ENCODE measurements at places on chromosomes 2 and 18.

DNA sequence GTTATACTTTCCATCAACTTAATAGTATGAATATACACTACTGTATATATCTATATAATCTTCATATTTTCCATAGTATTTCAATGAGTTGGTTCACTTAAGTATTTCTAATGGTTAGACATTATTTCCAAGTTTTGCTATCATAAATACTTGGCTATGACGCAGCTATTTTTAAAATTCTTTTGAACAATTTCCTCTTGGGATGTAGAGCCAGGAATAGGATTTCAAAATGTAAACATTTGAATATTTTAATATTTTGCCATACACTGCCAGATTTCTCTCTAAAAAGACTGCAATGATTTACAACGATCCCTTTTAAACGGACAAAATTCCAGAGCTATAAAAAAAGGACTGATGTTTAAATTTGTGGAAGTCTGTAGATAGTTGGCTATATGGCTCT, 95.6 kb downstream of the NUP35 start:
- DNase-seq: no peak

DNA sequence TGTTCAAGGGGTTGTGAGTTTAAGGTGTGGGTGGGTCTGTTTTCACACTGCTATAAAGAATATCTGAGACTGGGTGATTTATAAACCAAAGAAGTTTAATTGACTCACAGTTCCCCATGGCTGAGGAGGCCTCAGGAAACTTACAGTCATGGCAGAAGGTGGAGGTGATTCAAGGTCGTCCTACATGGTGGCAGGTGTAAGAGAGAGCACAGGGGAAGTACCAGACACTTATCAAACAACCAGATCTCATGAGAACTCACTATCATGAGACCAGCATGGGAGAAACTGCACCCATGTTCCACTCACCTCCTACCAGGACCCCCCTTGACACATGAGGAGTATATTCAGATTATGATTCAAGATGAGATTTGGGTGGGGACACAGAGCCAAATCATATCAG, 38.0 kb downstream of the RHBDD1 start:
- DNase-seq: no peak

DNA sequence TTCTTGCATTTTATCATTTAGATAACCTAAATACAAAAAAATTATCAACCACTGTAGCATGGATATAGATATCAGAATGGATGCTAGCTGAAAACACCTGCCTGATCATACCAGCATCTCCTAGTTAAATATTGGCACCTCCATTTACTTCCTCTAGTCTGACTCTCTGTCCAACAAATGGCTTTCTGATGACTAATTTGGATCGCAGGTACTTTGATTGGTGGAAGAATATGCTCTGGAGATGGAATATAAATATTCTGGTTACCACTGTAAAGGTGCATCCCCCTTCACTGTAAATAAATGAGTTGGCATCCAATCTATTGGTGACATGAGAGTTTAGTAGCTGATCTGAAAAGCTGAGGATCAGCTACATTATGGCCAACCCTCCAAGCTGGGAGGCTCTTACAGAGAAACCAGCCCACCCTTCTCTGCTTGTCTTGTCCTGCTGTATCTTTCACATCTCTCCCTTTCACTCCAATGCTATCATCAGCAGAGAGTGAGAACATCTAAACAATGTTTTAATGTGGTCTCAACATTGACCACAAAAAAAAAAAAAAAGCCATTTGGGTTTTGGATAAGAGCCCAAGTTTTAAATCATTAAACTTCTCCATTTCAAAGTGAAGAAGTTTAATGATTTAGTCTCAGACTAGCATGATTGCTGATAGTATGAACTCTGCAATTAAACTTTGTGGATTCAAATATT, 90.5 kb downstream of the PMAIP1 start:
- DNase-seq: no peak

- no peak for DNase-seq
Measured at GRCh38 chr18:21316296-21316695, 74.3 kb downstream of the GREB1L start.

DNA sequence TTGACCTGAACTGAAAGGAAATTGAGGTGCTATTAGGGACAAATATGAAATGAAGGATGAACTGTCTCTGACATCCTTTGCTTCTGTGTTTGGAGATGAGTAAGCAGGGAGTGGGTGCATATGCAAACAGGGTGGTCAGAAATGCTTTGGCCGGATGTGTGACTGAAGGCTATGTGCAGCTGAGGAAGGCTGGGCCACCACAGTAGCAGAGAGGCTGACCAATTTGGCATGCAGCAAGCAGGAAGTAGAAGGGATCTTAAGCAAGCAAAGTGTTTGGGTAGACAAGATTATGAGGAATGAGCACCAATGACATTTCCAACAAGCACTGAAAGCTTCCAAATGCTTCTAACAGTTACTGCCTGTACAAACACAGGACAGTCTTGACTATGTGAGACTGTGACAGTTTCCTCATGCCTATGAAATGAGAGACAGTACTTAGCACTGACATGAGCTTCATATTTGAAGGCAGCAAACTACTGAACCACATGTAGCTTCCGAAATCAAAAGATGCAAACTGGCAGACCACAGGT, 3.3 kb upstream of the ACTR3 start:
- DNase-seq: no peak

- peak; percentile 88 for DNase-seq
Measured at GRCh38 chr18:2905854-2906703, 59.3 kb downstream of the EMILIN2 start.

DNA sequence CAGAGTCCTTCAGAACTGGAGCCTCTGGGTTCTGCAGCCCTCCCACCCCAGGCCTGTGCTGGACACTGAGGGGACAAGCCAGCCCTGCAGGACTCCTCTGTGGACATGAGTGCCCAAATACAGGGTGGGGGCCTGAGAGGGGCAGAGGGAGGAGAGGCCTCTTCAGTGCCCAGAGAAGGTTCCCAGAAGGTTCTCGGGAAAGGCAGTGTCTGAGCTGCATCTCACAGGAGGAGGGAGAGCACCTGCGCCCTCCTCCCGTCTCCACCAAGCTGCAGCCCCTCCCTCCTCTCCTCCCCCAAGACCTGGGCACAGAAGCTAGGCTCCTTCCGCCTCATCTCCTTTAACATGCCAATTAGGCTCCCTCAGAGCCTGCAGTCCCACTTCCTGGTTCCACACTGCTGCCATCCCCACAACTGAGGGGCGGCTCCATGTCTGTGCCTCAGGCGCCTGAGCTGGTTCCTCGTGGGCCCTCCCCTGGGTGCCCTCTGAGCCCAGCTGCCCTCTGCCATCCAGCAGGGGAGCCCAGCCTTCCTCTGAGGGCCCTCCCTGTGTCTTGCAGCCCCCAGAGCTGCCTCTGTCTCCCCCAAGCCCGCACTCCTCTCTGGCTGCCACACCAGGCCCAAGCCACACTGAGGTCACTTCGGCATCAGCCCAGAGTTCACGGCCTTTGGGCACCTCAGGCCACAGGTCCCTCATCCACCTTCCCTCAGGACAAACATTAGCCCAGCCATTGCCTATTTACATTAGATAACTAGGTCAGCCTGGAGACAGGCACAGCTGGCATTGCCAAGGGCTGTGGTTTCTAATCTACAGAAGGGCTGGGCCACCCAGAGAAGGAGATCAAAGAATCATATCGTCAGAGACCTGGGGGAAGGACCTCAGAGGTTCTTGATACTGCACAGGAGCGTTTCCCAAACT, 28.9 kb downstream of the KCNK3 start:
- no peak for DNase-seq

- DNase-seq: peak; percentile 60
Measured at GRCh38 chr18:79883461-79884293, 67.8 kb downstream of the SLC66A2 start.

- no peak for DNase-seq
Measured at GRCh38 chr2:102514061-102514785, 41.2 kb downstream of the SLC9A4 start.

DNA sequence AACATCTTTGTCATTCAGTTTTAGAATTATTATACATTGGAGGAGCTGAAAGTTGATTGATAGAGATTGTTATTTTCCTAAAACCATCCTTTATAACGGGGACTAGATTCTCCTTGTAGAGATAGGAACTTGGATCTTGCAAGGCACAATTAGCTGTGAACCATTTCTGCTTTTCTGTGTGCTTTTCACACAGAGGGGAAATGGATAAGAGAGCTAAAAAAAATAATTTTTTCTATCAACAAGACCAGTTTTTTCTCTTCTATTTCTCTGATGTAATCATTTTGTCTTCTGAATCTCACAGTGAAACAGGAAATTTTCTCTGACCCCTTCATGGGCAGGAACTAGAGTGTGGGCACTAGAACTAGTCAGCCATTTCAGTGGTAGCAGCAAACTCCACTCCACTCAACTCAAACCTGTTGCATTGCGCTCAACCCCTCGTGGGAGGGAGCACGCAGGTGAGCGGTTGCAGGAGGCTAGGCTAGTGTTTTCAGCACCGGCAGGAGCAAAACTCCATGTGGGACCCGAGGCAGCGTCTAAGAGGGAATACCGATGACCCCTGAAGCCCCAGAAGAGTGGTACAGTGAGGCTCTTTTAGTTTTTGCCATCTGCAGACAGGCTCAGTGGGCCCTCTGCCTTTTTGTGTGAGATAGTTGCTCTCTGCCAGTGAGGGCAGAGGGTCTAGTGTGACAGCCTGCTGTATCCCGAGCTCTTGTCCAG, 24.0 kb upstream of the SLC39A10 start:
- DNase-seq: no peak

GRCh38 chr2:20565101-20565622, 85.7 kb downstream of the HS1BP3 start:
- DNase-seq: no peak

DNA sequence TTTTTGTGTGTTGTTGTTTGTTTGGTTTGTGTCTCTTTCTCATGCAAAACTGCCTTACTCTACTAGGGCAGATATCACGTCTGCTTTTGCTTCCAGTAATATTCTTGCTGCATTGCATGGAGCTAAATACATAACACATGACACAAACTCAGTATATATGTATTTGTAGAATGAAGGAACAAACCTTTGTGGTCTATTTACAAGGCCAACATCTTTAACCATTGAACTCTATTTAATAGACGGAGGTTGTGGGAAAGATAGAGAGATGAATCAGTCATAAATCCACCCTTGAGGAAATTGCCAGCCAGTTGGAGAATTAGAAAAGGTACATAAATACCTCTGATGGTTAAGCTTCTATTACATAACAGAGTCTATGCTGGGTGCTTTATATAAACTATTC, 26.0 kb upstream of the IL1RL1 start:
- DNase-seq: no peak

DNA sequence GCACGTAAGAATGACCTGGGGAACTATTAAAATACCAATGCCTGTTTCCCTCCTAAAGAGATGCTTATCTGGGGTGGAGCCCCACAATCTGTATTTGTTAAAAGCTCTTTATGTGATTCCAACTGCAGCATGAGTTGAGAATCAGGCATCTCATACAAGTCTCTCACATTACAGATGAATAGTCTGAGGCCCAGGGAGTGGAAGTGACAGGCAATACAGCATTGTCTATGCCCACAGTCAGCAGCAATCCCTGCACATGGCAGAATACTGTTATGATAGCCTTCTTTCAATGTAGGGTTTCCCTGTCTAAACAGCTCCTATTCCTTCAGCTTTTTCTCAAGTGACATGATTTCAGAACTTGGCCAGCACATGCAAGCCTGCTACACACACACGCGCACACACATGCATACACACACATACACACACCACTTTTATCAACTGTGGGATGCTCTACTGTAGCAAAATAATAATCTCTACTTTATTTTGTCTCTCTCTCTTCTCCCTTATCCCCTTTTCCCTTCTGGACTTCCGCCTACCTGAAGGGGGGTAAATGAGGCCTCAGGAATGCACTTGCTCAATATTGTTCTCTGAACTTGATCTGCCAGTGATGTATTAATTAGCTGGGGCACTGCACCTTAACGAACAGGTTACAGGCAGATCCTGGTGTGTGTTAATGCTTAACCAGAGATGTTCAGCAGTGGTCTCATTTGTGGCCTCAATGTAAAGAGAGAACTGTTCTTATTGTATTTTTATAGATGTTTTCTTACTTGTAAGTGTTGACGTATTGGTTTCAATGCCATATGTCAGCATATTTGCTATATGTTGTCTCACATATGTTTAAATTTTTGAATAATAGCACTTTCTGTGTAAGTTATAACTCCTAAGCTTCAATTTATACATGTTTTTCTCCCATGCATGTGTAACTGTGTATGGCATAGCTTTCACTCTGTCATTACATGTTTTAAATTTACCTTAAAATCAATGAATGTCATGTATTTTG, 116.0 kb downstream of the SETBP1 start:
- DNase-seq: no peak

DNA sequence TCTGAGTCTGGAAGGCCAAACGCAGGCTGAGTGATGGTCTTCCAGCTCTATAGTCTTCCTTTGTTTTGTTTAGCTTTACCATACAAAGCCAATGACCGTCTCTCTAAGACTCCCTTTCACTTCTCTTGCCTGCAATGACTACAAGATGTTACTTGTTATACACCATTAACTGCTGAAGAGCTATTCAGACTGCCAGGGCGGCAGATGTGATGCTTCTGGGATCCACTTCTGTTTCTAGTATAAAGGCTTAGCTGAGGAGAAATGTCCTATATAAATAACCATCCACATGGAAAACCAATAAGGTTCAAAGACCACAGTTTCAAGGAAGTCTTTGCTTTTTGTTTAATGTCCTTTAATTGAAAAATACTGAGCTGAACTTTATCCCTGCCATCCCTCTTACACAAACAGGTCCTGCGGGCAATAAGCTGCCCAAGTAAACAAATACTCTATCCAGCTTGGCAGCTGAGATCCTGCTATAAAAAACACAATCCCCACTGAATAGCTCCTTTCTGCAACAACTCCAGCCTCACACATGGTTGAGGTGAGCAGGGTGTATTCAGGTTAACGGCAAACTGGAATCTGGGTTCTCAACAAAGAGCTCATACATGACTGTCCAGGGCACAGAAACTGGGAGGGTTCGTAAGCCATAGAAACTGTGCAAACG, 124.6 kb downstream of the VIT start:
- DNase-seq: no peak

DNA sequence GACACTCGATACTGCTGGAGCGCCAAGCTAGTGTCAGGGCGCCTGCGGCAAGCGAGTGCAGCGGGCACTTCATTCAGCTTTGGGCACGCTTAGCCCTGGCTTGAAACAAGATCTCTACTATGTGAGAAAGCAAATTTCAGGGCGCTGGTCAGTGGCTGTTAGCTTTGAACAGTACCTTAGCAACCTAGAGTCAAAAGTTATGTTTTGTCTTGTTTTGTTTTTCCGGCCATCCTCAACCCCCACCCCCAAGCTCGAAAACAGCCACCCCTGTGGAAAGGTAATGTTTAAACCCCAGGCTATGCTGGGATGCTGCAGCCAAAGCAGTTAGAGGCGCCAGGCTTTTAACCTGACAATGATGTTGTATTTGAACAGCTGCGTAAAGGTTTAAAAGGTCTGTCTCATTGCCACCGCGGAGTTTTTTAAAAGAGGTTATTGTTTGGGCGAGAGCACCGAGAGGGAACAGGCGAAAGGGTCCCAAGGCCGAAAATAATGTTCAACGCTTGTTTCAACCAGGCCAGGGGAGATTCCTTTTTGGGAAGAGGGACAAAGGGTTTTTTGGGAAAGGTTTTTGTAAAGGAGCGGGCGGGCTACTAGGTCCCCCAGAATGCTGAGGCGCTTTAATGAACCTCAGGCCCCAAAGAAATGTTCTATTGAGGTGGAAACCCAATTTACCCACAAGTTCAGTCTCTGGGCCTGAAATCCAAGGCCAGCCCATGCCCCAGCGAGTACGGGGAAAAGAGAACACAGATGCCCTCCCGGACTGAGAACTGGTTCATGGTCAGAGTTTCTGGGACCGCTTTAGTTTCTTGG, 2.3 kb upstream of the HOXD10 start:
- DNase-seq: no peak

GRCh38 chr2:150853263-150853662, 365.8 kb upstream of the RND3 start:
- DNase-seq: no peak

- DNase-seq: no peak
Measured at GRCh38 chr18:70031221-70031620, 83.5 kb upstream of the CD226 start.

- no peak for DNase-seq
Measured at GRCh38 chr2:33521791-33522281, 45.4 kb downstream of the RASGRP3 start.
